Spinal cord (tissue), 10 donors: ENCODE measurements at places on chromosomes 11 and 22. TPM values are rescaled to one million over a fixed set of nuclear protein-coding genes. Genes with fewer than 3 reads are reported as not detected.

Gene ZNF280B
- total RNA-seq = 3.4 TPM

Gene KLHL35
- 7.6 TPM for total RNA-seq

Gene C1QTNF5
- total RNA-seq = 63.1 TPM

Gene SLC1A2
- 270 TPM for total RNA-seq

Gene OSM
- 0.39 TPM for total RNA-seq

Gene LMO2
- total RNA-seq = 72.7 TPM

Gene TUBA8
- 5.5 TPM for total RNA-seq

Gene KRTAP5-5
- total RNA-seq = not detected
